ENCODE measurements at places on chromosomes 1 and 21.

DNA sequence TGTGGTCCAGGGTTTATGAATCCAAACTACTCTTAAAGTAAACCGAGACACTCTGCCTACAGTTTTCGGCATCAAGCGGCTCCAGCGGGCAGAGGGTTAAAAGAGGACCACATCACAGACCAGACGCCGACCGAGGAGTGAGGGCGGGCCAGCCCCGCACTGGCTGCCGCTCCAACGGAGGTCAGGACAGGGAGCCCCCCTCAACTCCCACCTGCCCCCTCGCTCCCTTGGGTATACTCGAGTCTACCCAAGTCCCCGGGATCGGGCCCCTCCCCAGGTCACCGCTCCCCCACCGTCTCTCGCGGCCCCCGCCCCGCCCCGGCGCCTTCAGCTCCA, 312 bp downstream of the ARNT start:
- DNase-seq: no peak

DNA sequence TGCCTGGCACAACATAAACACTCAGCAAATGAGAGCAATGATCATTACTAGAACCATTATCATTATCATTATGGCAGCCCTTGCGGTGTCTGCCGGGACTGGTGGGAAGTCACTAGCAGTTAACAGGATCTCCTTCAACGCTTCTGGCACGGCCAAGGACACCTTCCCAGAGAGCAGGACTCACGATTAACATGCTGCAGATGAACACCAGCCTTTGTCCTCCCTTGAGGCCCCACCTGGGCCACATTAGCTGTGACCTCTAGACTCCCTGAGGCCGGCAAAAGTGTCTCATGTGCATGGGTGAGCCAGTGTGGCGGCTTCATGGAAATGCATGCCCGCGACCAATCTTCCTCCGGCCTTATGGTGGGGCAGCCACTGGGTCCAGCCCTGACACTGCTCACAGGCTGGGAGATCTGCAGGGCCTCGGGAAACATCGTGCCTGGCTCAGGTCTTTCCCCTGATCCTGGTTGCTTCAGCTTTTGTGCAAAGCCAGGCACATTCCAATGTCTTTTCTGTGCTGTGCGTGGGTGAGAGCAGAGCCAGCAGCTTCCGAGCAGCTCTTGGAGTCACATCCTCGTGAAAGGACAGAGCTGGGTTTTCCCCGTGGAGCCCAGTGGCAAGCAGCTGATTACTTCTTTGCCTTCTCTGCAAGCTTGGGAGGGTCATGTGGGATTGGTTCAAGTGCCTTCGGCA, 107.3 kb downstream of the HMGB4 start:
- no peak for DNase-seq

DNA sequence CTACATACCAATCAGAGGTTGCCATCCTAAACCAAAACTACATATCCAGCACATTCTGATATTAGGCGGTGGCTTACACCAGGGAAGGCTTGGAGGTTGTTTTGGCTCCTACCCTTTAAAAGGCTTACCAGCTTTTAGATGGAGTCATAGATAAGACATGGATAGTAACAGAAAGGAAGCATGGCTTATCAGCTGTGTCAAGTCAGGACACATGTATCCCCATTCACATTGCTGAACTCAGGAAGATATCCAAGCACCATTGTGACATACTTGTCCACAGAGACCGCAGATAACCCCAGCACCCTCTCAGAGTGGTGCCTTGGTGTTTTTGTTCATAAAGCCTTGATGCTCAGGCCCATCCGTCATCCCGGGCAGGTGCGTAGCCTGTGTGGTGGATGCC, 39.7 kb downstream of the ADARB1 start:
- no peak for DNase-seq

GRCh38 chr1:230186003-230186863, 119.2 kb downstream of the GALNT2 start:
- DNase-seq: no peak

- DNase-seq: no peak
Observed at GRCh38 chr1:14970799-14971141, 182.8 kb upstream of the TMEM51 start.

- no peak for DNase-seq
Observed at GRCh38 chr21:37402251-37402867, 35.8 kb downstream of the DYRK1A start.

All from putamen (tissue), 1 donor.